Stimulated activated CD8-positive, alpha-beta memory T cell treated with anti-CD3 and anti-CD28 coated beads, Interleukin-7, amount 100 ng/mL, for 24 hours (primary cell): ENCODE measurements at places on chromosomes 6 and 20.

DNA sequence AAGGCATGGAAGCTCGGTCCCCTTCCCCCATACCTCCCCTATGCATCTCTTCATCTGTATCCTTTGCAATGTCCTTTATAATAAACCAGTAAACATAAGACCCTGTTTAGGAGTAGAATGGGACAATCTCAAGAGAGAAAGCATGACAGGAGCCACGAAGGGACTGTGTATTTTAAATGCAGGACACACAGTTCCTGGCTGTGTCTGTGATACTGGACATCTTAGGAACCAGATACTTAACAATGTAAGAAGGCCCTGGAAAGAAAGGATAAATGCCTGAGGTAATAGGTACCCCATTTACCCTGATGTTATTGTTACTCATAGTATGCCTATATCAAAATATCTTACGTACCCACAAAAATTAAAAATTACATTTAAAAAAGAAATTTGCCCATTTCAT lies 36.6 kb downstream of the NUDT3 start:
- DNase-seq = no peak

DNA sequence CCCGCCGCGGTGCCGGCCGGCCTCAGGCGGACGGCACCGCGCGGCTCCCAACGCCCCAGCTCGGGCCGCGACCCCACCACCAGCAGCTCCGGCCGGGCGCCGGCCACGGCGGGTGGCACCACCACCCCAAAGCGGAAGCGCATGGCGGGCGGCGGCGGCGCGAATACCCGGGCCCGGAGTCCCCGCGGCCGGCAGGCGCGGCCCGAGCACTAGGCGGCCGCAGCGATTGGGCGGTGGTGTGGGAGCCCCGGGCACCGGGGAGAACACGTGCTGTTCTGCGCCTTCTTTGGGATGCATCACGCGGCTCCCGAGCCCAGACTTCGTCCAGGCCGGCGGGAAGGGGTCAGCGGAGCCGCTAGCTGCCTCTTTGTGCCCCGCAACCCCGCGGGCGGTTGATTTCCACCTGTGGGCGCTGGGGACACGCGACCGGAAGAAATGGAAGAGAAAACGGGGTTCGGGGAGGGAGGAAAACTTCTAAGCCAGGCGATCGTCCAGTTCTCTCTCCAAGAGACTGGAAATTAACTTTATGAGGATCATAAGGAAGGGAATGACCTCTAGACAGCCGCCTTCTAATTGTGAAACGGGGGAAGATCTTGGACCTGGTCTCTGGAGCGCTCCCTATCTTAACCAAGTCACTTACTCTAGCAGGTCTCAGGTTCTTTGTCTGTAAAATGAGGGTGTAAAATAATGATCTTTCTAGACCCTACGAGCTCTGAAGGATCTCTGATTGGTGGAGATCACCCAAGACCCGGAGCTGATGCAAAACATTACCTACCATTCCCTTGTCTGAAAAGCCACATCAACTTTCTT lies at the start of gene EPM2A:
TSS of gene EPM2A (minus strand) at position 165 of the 810 bp plus-strand sequence. CDS start at position 143, 22 bp downstream.
- DNase-seq = no peak

GRCh38 chr20:37421988-37422387 lies 76.0 kb downstream of the SRC start:
- DNase-seq = no peak

- no peak for DNase-seq
Observed at GRCh38 chr20:57223648-57224489, 42.6 kb downstream of the BMP7 start.

DNA sequence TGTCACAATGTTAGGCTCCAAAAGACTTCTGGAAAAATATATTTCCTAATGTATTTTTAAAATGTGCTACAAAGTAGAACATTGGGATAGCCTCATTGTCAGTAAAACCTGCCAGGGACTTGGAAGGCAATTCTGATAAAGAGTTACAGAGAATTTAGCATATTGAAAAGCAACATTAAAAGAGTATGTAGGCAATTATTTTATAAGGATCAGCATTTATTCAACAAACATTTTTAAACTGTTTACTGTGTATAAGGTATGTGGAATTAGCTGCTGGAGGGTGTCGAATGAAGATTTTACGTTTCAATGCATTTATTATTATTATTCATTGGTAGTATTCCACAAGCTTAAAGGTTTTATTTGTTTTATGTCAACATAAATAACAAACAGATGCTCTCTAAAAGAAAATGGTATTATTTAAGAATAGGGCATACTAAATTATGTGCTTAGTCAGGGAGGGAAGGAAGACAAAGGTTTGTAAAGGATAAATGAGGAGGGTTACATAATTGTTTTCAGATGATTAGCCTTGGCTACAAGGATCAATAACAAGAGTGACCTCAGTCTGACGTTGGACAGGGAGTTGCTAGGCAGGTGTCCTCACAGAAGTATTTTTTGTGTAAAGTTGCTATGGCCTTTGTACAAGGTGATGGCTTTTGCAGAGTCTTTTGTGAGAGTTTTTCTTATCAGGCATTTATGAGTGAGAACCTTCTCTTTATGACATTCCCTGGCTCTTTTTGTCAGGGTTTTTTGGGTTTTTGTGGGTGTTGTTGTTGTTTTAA lies 313.4 kb upstream of the PLCB4 start:
- DNase-seq = no peak

GRCh38 chr6:25223490-25223991 lies 55.6 kb upstream of the CARMIL1 start:
- peak; percentile 21 for DNase-seq

- no peak for DNase-seq
Observed at GRCh38 chr6:43936476-43936875, 166.5 kb downstream of the VEGFA start.

DNA sequence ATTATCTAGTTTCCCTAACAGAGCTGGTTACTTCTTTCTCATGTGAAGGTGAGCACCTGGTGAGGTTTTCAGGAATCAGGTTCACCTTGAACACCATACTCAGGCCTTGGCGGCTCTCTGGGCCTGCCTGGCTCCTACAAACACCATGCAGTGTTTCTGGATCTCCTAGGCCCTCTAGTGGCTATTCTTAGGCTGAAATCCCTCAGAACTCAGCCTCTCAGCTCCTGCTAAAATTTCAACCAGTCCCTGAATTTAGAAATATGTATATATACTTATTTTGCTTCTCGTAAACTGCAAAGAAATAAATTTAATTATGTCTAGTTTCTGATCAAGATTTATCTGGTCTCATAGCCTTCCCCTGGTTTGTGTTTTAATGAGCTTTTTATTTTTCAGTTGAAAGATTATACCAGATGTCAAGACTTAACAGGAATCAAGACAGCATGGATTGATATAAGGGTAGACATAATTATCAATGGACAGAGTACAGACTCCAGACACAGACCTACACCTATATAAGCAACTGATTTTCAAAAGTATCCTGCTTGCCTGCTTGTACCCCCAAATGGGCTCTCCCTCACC lies 55.9 kb downstream of the ANKEF1 start:
- no peak for DNase-seq

DNA sequence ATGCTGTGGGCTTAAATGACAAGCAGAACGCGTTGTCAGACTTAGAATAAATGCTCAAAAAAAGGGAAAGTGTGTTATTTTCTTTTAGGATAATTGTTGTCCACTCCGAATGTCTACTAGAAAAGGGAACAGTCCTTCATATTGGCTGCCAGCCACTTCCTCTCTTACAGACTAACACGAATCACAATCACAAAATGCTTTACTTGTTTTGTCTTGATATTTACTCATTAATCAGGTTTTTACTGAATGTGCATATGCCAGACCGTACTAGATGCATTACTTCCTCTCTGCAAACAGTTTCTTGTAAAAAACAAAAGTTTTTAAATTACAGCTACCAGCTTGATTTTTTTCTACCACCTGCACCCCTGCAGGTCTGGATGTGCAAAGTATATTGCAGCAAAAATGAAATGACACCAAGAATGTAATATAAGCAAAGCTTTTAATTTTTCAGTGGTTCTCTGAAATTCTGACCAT lies 821 bp downstream of the DHX35 start:
- no peak for DNase-seq

GRCh38 chr6:136326038-136326553 lies 36.5 kb upstream of the BCLAF1 start:
- no peak for DNase-seq

GRCh38 chr20:10268636-10269035 lies 50.0 kb downstream of the SNAP25 start:
- no peak for DNase-seq

GRCh38 chr20:45894797-45895196 lies 3.7 kb downstream of the CTSA start:
- no peak for DNase-seq

DNA sequence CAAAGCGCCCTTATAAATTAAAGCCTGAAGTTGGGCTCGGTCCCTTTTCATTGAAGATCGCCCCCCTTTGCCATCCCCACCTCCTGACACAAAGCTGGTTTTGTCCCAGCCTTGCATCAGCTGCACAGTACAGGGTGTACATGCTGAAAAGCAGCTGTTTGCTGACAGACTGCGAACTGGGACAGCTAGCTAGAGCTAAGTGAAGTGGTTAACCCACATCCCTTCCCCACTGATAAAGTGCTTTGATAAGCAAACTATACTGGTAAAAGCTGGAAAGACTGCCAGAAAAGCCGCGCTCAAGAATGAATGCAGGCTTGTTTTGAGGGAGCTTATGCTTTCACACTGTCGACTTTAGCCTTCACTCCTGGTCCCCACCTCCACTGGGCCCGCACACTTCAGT lies 207.3 kb downstream of the GMDS start:
- DNase-seq = no peak

DNA sequence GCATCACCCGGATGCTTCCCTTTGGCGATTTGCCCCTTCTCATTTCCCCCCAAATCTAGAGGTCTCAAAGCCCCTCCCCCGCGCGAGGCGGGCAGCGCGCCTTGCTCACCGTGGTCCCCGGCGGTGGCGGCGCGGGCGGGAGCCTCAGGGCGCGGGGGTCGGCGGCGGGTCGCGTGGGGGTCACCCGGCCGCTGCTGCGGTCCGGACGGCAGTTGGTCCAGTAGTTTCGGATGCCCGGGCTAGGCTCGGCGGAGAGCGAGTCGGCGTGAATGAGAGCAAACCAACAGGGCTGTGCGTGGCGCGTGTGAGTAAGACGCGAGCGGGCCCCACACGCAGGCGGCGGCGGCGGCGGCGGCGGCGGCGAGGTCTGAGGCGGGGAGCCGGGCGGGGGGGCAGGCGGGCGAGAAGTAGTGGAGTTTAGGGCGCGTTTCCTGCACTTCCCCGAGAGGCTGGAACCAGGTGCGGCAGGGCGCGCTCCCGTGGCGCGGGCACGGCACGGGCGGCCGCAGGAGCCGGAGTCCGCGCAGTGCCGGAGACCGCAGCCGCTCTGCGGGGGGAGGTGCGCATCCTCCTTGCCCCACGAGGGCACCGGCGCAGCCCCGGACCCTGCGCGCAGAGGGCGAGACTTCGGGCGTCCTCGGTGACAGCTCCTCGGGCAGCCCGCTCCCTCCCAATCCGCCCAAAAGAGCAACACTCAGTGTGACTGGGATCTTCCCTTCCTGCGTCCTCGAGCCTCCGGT lies 567 bp downstream of the HS3ST5 start:
- DNase-seq = no peak

DNA sequence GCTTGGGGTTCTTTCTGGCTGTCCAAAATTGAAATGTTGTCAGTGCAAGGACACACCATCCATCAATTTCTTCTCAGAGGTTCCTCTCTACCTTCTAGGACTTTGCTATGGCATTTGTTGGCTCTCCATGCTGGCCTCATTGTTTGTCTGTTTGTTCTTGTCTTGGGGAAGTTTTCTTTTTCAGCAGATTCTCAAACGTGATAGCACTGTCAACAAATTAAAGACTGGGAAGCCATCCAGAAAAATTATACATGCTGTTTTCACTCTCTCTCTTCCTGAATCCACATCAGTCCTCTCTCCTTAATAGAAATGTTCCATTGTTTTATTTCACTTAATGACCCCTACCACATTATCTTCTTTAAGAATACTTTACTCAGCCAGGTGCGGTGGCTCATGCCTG lies 130.4 kb downstream of the PCSK2 start:
- DNase-seq = no peak

- DNase-seq = no peak
Observed at GRCh38 chr20:52191916-52192718, 538 bp upstream of the ZFP64 start.

DNA sequence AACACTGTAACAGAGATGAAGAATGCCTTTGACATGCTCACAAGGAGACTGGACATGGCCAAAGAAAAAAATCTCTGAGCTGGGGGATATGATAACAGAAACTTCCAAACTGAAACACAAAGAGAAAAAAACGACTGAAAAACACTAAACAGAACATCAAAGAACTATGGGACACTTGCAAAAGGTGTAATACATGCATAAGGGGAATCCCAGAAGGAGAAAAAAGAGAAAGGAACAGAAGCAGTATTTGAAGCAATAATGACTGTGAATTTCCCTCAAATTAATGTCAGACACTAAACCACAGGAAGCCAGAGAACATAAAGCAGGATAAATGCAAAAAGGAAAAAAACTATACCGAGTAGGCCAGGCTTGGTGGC lies 117.4 kb upstream of the ARID1B start:
- no peak for DNase-seq

DNA sequence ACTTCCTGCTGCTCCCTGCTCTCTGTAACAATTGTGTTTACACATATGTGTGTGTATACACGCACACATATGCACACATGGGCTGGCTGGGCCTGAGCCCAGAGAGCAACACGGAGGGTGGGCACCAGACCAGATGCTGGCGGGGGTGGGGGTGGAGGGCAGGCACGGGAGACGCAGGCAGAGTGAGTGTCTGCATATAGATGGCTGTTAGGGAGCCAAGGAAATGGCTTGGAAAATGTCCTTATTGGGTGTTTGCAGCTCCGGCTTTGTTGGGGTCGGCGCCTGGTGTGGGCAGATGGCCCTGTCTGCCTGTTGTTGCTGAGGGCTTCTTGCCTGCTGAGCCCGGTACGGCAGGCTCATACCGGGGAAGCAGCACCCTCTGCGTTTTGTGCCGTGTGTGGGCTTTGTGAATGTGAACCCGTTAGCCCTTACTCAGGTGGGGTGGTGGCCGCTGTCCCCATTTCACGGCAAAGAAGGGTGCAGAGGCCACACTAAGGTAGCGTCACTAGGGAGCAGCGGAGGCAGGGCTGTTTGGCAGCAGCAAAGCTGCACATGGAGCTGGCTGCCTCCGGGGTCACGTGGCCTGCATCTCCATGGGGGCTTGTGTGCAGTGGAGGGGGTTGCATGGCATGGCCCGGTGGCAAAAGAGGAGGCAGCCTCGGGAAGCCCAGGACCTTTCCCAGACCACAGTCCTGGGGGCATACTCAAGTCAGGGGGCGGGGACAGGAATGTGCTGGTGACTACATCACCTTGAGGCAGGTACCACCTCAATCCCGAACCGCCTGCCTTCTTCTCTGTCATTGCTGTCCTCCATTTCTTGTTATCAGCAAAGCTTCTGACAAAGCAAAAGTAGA lies 47.4 kb upstream of the SRF start:
- DNase-seq = no peak

DNA sequence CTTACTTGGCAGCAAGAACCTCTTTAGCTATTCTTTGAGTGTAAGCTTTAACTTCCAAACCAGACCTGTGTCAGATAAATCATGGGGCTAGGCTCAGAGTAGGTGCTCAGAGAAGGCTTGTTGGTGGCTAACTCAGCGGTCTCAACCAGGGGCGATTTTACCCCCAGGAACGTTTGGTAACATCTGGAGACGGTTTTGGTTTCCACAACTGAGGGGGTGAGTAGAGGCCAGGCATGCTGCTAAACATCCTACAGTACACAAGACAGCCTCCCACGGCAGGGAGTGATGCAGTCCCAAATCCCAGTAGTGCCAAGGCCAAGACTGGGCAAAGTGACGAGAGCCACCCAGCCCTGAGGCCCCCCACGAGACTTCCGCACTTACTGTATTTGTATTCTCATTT lies 59.2 kb downstream of the RAB44 start:
- no peak for DNase-seq

- DNase-seq = no peak
Observed at GRCh38 chr6:154872542-154873114, 122.5 kb upstream of the TIAM2 start.

GRCh38 chr20:32999603-33000250 lies 4.5 kb downstream of the SUN5 start:
- no peak for DNase-seq
